Activated CD4-positive, alpha-beta T cell treated with anti-CD3 and anti-CD28 coated beads, Interleukin-2, amount 10 ng/mL, durations not matched to agents 7 days and 5 days (primary cell): ENCODE measurements at places on chromosomes 7 and 10.

DNA sequence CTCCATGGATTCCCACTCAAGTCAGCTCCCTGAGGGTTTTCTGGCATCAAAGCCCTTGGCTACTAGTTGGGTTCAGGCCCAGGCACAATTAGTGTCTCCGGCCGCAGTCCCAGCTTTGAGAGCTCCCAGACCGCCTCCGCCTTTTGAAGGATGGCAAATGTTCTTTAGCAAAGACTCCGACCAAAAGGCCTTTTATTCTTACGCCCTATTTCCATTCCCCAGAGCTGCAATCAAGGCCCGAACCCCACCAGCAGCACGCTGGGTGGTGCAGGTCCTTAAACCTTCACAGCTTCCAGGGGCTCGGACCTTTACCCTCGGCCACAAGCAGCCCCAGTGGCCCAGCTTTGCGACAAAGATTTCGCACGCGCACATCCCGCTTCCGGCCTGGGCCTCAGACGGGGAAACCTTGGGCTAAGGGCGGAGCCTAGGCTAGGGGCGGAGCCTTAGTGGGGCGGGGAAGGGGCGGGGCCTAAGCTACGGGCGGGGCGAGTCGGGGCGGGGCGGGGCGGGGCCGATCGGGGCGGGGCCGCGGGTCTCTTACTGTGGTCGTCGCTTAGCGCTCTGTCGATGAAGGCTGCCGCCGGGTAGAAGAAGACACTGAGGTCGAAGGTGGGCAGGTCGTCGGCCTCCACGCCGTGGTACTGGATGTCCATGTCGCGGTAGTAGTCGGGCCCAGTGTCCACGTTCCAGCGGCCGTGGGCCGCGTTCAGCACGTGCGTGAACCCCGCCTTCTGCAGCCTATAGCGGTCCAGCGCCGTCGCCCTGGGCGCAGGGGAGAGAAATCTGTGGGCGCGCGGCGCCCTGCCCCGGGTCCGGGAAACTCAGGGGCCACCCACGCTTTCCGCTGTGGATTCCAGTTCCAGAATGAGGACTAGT is 68.0 kb upstream of the SAMD8 start:
- DNase-seq, result peak; percentile 44

GRCh38 chr7:78873117-78873516 is 580.4 kb downstream of the MAGI2 start:
- no peak for DNase-seq

DNA sequence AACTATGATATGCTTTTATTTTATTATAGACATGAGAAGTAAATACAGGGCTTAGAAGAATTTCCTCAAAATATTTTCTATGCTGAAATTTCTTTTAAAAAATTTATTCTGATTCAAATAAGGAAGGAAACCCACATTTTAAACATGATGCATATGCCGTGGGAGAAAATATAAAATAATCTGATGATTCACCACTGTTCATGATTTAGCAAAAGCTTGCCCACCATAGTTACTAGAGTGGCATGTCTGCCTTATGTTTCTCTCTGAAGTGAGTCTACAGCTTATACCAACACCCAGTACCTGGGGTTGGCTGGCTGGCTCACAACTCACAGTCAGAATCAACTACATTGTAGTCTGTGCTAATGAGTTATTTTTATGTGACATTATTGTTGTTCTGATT is 102.0 kb downstream of the GNAI1 start:
- DNase-seq, result no peak

- DNase-seq, result no peak
These were observed 9.7 kb downstream of the GIMAP5 start for GRCh38 chr7:150746921-150747320.

- DNase-seq, result peak; percentile 47
These were observed 8.0 kb upstream of the EPHA1 start for GRCh38 chr7:143416565-143417149.

GRCh38 chr7:157523766-157524421 is 187.1 kb downstream of the DNAJB6 start:
- DNase-seq, result no peak

DNA sequence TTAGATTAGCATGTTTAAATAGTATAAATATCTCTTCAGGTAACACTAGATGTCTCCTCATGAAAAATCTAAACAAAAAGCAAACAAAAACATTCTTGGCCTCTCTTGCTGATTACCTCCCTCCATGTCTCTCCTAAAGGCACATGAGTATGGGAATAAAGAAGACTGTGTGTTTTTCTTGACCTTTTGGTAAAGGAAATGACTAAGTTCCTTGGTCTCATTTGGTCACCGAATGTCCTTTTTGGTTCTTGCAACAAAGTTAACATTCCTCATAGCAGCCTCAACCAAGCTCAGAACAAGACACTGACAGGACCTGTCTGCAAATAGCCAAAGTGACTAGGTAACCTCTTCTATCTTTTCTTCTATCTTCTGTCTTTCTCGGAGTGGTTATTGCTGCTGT is 35.5 kb downstream of the POM121L12 start:
- no peak for DNase-seq

- no peak for DNase-seq
These were observed 32.6 kb downstream of the KIAA1217 start for GRCh38 chr10:24241536-24242040.
